ENCODE measurements at places on chromosomes 7 and 10. TPM values are rescaled to one million over a fixed set of nuclear protein-coding genes. Genes with fewer than 3 reads are reported as not detected.

GRCh38 chr7:22426463-22427094 is 69.6 kb upstream of the RAPGEF5 start:
- DNase-seq = no peak

DNA sequence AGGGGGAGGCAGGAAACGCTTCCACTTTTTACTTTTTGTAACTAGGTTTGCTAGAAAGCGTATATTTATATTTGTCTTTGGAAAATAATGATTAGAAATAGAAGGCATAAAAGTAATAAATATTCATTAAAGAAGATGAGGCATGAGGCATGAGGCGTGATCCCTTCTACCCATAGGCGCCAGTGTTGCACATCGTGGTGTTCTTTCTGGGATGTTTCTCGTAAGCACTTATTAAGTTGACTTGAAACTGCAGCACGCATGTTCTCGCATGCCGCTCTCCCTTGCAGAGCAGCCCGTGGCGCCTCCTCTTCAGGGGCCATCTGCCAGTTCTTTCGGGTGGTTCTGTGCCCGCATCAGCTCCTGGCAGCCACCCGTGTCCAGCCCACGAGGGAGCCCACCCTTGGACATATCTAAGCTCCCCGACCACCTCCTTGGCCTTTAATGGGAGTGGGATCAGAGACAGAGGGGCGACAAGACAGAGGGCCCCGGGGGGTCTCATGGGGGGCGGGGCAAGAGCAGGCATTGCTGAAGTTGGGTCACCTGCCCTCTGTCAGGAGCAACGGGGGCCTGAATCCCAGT is 28.5 kb upstream of the CSGALNACT2 start:
- no peak for DNase-seq

FAM20C gene
- 78.6 TPM for polyA plus RNA-seq

DNA sequence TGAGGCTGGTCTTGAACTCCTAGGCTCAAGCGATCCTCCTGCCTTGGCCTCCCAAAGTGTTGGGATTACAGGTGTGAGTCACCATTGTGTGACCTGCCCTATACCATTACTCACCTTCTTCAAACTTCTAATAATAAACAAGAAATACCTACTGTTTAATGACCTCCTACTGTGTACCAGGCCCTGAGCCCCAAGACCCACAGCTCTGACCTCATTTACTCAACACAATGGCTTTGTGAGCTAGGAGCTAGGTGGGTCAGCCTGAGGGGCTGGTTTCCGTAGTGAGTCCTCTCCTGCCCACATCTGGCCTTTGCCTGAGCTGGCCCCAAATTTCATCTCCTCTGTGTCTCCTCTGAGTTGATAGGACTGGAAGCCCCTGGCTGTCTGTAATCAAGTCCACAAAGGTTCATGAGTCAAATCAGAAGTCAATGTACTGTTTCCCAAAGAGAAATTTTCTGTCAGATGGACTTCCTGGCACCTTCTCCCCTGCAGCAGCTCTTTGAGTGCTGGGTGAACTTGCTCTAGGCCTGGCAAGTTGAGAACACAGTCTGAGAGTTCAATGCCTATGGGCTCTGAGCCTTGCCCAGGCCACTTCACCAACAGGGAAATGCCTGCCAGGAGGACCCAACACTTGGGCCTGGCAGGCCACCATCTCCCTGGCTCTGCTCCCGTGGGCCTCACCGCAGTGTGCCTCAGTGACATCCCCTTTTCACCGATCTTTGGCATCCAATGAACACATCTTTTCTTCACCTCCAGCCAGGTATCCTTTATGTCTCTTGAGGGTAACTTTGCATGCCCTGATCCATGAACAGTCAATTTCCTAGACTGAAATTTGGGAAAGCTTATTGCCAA is 24.0 kb downstream of the NEURL1 start:
- DNase-seq = no peak

- no peak for DNase-seq
Observed at GRCh38 chr7:155610633-155611193, 33.7 kb upstream of the RBM33 start.

All from left renal cortex interstitium (tissue), 4 donors.